ENCODE measurements at places on chromosomes 2 and 18.

DNA sequence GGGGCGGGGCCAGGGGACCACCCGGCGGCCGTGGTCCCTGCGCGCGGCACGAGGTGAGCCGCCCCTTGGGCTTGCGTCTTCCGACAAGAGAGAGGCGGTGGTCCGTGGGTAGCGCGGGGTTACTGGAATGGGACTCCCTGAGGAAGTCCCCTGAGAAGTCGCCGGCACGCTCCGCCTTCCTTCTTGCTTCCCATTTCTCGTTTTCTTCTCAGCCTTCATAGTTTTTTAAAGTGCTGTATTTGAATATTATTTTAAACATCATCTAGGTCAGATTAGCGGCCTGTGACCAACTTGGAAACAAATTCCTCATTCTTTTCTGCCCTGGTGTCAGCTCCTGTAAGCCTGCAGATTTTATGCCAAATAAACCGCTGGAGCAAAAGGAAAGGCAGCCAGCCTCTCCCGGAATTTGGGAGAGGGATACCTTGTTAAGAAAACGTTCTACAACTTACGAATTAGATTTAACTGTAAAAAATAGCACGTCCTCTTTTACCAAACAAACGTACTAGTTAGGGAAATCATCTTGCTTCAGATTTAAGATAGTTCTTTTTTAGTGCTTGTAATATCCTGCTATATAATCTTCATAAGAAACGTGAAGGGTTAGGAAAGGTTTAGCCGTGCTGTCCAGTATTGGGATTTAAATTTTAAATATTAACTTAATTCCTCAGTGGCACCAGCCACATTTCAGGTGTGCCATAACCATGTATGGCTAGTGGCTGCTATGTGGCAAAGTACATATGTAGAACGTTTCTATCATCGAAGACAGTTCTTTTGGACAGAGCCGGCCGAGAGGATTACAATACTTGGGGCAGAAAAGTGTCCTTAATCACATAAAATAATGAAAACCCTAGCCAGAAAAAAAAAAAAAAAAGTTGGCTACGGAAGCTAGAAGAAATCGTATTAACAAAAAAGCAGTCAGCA is 628 bp upstream of the PTPN2 start:
- DNase-seq = no peak

- no peak for DNase-seq
Measured at GRCh38 chr2:121436918-121437317, 93.8 kb upstream of the RNU4ATAC start.

- DNase-seq = no peak
Measured at GRCh38 chr2:193687195-193687594, 1492.5 kb upstream of the TMEFF2 start.

GRCh38 chr2:205822579-205822978 is 140.3 kb downstream of the NRP2 start:
- DNase-seq = no peak

DNA sequence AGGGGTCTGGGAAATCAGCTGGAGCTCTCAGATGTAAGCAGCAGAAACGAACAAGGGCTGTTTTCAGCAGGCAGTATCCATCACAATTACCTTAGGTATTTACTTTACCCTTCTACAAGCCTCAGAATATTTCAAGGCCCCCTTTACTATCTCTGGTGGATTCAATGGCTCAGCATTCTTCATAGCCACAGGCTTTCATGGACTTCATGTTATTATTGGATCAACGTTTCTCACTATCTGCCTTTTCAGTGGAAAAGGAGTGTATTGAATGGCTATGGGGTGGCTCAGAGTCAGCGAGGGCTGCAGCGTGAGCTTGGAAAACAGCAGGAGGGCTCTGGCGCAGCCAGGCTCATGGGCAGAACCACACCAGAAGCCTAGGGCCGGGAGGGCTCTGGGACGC is 16.6 kb upstream of the CHRNA1 start:
- no peak for DNase-seq

DNA sequence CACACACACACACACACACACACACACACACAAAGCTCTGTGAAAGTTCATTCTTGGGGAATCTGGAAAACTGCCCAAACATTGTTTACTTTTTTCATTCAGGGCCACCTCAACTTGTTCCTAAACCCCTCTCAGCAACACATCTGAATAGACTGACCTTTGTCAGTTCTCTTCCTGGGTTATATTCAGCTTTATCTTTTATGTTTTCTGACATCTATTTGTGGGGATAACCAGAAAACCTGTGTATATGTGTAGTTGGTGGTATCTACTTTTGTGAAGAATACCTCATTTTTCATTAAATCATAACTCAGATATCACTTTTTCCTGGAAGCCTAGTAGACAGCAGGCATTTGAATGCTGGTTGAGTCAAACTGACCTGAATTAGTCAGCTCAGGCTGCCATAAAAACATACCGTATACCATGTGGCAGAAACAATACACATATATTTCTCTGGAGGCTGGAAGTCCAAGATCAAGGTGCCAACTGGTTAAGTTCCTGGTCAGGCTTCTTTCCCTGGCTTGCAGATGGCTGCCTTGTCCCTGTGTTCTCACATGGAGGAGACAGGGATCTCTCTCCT is 11.0 kb upstream of the RNF144A start:
- DNase-seq = no peak

GRCh38 chr18:55387139-55387984 is 200.6 kb downstream of the TCF4 start:
- DNase-seq = no peak

- DNase-seq = no peak
Measured at GRCh38 chr2:59798687-59799232, 754.7 kb downstream of the BCL11A start.

DNA sequence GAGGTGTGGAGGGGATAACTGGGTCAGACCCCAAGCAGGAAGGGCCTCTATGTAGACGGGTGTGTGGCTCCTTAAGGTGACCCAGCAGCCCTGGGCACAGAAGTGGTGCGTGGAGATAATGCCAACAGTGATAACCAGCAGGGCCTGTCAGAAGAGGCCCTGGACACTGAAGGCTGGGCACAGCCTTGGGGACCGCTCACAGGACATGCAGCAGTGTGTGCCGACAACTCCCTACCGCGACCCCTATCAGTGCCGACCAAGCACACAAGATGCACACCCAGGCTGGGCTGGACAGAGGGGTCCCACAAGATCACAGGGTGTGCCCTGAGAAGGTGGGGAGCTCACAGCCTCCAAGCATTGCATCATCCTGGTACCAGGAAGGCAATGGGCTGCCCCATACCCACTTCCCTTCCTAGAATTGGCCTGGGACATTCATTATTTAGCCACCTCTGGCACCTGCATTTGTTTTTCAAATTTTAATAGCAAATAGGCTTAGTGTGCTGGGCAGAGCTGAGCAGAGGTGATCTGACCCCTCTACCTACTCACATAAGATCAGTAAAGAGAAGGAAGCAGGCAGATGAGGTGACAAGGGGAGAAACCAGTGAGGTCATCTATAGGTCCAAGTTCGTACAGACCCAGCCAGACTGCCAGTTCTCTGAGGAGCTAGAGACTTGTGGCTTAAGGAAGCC is 55.2 kb downstream of the BCL11A start:
- no peak for DNase-seq
